T47D (cell line): ENCODE measurements at places on chromosomes 11 and 22.
A peak's percentile ranks its signal among the peaks of the same experiment; 100 is the strongest.

DNA sequence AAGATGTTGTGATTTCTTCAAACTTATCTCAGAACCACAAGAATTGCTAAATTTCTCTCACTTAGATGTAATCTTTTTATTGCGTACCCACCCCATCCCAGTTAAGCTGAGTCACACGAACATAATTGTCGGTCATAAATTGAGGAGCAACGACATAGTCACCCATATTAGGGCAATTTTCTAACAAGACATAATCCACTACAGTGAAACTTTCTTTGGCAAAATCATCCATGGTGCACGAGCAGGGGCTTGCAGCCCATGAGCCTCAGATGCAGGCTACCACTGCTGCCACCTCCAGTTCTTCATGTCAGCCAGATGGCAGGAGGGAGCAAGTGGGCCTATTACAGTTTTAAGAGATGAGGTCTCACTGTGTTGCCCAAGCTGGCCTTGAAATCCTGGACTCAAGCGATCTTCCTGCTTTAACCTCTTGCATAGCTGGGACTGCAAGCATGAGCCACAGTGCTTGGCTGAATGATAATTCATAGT lies 70.3 kb upstream of the GRK2 start:
- DNase-seq: no peak

DNA sequence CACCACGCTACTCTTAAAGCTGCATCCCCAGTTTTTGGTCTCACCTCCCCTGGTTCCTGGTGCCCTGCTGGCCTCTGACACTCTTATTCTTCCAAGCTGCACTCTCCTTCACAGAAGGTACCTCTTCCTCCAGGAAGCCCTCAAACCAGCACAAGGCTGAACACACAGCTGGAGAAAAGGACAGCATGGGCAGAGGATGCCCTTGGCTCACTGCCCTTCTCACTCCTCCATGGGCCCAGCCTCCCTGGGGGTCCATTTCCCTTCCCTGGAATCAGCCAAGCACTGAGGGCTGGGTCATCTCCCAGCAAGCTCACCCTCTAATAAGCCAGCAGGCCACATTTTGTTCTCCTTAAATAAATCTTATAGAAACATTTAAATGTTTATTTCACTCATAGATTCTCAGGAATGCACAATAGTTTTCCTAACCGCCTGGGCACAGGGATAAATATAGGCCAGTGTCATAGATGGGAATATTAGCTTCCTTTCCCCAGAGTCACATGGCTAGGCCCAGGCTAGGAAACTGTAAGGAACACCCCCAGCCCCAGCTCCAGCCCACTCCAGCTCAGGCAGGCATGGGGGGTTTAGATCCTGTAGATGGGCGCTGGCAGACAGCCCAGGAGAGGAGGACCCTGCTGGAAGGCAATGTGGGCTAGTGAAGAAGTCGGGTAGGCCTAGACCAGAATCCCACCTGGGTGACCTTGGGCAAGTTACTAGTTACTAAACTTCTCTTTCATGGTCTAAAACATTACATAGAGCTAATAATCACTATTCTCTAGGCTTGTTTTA lies 51.5 kb downstream of the IRAG1 start:
- DNase-seq: no peak

GRCh38 chr11:36383195-36383594 lies 87.1 kb downstream of the PRR5L start:
- no peak for DNase-seq

DNA sequence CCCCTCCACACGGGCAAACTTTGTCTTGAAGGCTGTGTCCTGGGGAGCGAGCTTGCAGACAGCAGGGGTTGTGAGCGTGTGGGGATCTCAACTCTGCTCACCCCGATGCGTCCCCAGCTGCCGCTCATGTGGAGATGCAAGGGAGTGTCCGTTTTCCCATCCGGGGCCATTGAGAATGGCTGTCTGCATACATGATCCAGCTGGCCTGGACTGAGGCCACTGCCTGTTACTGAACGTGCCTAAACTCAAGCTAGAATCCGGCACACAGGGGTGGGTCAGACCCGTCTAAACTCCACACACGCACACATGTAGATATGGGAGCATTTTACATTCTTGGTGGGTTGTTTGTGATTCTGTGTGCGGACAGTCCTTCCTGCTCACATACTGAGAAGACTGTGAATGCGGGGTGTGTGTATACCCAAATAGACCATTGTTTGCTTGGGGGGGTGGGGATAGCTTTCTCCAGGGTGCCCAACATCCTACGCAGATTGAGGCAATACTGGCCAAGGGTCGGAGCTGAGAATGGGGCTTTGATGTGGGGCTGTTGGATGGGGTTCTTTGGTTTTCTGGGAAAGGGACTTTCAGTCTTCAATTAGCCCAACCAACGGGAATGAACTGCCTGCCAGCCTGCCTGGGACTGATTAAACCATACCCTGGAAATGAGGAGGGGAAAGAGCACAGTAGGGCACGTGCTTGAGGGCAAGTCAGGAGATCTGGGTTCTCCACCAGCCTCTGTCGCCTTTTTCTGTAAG lies 60.4 kb downstream of the ST3GAL4 start:
- no peak for DNase-seq

- DNase-seq: no peak
Observed at GRCh38 chr11:14554959-14555358, 34.8 kb upstream of the PSMA1 start.

DNA sequence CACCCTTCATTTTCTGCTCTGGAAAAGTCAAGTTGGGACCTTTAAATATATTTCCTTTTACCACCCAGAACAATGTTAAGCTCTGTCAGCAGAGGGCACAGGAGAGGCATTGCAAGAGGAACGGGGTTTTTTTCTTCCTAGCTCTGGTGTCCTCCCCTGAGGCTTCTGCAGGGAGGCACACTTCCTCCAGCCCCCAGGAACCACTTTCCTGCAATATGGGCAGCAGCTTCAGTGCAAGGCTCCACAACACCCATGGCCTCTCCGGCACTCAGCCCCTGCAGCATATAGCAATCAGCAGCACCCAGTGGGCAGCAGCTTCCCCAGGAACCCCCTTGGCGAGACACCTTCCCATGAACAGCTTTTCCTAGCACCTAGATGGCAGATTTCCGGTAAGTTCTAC lies 101.4 kb downstream of the SYT9 start:
- DNase-seq: peak; percentile 60

DNA sequence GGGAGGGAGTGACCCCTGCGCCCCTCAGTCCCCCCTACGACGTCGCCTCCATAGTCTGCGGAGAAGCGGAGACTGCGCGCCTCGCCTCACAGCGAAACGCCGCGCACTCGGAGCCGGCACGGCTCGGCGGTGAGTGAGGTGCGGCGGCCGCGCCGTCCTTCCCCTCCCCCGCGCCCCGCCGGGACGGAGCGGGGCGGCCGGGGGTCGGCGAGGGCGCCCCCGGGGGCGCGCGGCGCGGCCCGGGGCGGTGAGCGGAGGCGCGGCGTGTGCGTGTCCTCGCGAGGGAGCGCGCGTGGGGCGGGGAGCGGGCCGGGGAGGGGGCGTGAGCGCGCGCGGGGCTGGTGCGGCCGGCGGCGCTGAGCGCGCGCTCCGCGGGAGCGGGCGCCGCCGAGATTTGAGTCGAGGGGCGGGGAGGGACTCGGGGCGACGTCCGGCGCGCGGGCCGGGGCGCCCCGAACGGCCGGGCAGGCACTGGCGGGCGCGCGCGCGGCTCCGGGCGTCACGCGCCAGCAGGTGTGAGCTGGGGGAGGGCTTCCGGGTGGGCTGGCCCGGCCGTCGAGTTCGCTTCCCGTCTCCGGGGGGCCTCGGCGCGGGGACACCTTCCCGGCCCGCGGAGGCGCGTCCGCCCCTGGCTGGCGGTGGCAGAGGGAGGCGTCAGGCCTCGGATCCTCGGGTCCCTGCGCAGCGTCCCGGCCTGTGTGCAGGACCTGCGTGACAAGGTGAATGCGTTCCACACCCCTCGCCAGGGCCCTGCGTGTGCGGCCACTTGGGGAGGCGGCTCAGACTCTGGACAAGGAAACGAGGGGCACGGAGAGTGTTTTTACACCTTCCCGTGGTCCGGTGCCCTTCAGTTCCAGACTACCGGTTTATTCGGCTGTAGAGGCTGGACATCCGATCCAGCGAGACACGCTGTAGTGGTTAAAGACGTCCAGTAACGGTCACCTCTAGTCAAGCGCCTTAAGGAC lies 50.4 kb downstream of the FAM83F start:
- DNase-seq: peak; percentile 52

DNA sequence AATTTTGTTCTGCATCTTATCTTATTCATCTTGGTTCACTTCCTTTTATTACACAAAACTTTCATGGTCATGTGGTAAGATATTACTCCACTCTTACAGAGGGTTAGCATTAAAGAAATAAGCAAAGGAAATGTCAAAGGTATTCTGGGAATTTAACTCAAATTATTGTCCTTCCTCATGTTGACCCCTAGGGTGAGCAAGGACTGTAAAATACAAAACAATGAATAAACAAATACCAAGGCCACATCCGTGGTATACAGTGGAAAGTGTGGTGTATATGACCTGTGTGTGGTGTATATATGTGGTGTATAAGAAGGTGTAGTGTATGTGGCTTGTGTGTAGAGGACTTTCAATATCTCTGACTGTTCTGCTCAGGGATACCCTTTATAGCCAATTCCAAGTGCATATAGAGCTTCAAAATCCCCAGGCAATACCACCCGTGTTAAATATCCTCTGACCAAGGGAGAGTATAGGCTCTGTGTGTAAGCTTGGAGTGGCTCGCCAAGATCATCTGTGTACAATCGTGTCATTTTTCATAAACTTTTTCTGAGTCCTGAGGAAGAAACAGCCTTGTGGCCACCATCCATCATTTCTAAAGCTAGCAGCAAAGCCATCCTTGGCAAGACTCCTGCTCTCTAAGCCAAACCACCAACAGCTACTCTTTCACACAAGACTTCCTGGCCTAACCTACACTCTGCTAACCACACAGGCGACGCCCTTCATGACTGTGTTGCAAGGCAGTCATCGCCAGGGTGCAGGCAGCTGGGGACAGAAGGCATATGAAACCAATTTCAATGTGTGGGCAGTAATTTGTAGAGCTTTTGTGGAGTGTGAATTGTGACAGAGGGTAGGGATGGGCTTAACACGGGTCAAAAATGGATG lies 548.0 kb downstream of the ETS1 start:
- peak; percentile 81 for DNase-seq

DNA sequence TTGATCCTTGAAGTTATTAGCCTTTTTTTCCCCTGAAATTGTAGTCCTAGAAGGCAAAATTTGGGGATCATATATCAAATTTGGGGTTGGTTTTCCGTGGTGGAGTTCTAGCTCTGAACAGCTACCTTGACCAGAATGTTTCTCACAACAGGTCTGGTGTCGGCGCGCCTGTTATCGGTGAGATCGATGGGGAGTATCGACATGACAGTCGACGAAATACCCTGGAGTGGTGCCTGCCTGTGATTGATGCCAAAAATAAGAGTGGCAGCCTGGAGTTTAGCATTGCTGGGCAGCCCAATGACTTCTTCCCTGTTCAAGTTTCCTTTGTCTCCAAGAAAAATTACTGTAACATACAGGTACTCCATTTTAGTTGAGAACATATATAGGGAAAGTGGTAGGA lies 9.9 kb upstream of the PHLDB1 start:
- no peak for DNase-seq

- no peak for DNase-seq
Observed at GRCh38 chr22:22954656-22955055, 67.0 kb downstream of the IGLL5 start.

GRCh38 chr11:100151944-100152343 lies 535.1 kb upstream of the ARHGAP42 start:
- no peak for DNase-seq

DNA sequence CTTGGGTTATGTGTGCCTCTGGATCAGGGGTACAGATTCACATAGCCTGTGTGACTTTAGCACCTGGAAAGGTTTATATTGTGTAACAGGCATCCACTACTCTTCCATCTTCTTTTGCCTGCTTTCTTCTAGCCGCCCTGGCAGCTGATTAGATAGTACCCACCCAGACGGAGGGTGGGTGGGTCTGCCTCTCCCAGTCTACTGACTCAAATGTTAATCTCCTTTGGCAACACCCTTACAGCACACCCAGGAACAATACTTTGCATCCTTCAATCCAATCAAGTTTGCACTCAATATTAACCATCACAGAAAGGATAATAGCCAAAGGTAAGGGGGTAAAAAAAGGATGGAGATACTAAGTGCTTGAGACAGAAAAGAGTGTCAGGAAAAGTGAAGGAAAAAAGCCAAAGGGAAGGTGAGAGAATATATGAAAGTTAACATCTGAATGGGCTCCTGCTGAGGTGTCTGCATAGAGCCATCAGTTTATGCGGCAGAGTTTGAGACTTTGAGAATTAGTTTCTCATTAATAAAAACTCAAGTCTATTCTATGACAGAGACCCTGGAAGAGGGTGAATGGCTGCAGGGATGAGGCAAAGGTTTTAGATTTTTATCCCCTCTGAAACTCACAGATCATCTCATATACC lies 2.6 kb upstream of the OR51B6 start:
- no peak for DNase-seq

GRCh38 chr11:854601-855329 lies 12.1 kb downstream of the TSPAN4 start:
- no peak for DNase-seq

GRCh38 chr11:121194731-121195596 lies 93.9 kb downstream of the TECTA start:
- peak; percentile 89 for DNase-seq

GRCh38 chr11:68077617-68078582 lies 39.1 kb downstream of the TCIRG1 start:
- no peak for DNase-seq

DNA sequence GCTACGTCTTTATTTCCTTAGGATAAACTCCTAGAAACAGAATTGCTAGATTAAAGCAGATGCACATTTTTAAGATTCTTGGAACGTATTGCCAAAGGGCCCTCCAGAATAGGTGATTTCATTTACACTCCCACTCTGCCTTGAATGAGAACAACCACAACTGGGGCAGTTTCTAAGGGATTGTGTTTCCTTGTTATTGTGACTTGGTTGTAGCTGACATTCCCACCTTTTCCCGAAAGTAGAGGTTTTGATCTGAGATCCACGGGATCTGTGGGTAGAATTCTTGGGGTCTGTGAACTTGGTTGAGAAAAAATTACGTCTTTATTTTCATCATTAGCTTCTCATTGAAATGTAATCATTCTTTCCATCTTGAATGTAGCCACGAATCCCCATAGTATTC lies 21.5 kb downstream of the LRRC32 start:
- no peak for DNase-seq

GRCh38 chr11:121844016-121844415 lies 272.0 kb downstream of the BLID start:
- DNase-seq: no peak

DNA sequence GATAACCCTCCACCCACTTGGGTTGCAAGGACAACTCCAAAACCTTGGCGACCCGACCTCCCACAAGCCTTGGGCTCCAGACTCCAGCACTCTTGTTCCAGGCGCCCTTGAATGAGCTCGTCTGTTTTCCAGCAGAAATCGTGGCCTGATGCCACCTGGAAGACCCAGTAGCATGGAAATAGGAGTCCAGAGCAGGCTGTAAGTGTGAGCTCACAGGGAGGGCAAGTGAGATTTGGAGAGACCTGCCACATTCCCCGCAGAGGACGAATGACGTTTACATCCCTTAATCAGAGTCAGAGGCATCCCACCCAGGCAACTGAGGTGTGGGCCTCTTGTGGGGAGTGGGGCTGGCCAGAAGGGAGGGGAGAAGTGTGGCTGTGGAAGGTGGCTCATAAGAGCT lies 71.9 kb downstream of the LDLRAD3 start:
- DNase-seq: no peak
